ENCODE measurements at places on chromosomes 6 and 20.
A peak's percentile ranks its signal among the peaks of the same experiment; 100 is the strongest.

DNA sequence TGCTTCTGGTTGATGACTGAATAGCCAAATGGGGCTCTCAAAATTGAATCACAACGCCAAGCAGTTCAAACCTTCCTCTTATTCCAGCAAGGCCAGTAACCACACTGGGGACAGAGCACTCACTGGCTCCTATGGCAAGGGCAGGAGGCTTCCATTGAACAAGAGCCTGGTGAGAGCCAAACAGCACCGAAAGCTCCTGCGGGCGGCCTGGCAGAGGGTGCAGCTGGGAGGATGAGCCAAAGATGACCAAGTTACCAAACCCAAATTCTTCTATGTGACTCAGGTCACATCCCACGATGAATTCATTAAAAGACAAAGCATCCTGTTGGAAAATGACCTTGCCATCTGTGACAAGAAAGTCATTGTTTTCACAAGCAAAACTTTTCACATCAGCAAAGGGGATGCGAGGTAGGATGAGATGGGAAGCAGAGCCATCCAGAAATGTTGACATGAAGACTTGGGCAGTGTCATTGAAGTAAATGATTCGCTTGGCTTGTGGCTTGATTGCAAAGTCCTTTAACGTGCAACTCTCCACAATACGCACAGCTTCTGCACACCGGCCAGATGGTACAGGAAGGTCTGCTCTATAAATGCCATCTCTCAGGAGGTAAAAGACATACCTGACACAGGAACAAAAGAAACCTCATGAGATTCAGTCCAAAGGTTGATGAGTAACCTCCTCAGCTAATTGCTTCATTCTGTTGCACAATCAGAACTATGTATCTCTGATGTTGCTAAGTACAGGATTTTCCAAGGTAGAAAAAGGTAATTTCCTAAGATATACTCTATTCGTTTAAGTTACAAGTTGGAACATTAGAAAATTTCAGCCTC lies 36.3 kb downstream of the ROS1 start:
- DNase-seq, result no peak

GRCh38 chr20:44435630-44436335 lies 39.9 kb upstream of the TTPAL start:
- no peak for DNase-seq

GRCh38 chr6:33786736-33787135 lies 2.2 kb downstream of the LEMD2 start:
- DNase-seq, result no peak

GRCh38 chr6:305371-306206 lies 13.3 kb downstream of the DUSP22 start:
- no peak for DNase-seq

GRCh38 chr6:159788753-159789376 lies 537 bp downstream of the TCP1 start:
- peak; percentile 27 for DNase-seq

DNA sequence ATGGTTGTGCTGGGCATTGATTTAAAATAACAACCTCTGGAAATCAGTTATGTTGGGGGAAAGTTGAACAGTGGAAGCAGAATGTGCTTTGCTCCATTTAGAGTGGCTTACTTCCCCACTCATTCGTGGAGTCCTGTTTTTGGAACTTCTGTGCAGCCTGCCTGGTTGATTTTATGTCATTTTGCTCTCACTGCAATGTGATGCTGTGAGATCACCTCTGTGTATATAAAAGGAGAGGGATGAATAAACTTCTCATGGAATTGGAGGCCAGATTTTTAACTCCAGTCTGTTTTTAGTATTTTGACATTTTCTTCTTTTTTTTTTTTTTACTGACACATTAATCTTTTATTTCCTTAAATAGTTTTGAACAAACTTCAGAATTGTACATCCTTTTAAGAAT lies 139.0 kb downstream of the FNDC1 start:
- no peak for DNase-seq

DNA sequence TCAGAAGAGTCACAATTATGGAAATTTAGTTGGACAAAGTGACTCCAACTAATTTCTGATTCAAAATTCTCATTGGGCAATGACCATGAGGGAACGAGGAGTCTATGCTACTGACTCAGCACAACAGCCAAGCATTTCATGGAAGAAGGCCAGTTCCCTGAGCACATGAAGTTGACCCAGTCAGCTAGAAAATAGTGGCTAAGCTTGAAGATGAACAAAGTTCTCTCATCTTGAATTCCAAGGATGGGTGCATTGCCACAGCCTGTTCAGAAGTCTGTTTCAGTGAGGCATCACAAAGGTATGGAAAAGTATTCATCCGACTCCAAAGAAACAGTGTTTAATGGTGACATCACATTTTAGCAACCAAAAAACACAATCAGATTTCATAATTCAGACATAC lies 676.9 kb downstream of the HACE1 start:
- DNase-seq, result no peak

DNA sequence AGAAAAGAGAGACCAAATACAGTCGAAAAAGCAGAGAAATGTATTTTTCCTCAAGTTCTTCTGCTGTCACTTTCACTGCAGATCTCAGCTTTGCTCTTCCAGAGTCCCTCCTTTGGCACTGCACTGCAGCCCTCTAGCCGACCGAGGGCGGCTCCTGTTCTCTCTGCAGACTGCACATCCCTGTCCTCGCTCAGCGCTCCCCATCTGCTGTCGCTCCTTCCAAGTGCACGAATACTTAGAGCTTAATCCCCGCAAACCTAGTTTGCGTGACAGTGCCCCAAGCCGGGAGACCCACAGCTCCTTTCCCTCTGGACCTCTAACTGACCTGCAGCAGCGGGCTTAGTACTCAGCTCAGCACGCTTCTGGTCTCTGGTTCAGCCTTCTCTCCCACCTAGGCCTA lies 15.2 kb downstream of the RPP21 start:
- no peak for DNase-seq

DNA sequence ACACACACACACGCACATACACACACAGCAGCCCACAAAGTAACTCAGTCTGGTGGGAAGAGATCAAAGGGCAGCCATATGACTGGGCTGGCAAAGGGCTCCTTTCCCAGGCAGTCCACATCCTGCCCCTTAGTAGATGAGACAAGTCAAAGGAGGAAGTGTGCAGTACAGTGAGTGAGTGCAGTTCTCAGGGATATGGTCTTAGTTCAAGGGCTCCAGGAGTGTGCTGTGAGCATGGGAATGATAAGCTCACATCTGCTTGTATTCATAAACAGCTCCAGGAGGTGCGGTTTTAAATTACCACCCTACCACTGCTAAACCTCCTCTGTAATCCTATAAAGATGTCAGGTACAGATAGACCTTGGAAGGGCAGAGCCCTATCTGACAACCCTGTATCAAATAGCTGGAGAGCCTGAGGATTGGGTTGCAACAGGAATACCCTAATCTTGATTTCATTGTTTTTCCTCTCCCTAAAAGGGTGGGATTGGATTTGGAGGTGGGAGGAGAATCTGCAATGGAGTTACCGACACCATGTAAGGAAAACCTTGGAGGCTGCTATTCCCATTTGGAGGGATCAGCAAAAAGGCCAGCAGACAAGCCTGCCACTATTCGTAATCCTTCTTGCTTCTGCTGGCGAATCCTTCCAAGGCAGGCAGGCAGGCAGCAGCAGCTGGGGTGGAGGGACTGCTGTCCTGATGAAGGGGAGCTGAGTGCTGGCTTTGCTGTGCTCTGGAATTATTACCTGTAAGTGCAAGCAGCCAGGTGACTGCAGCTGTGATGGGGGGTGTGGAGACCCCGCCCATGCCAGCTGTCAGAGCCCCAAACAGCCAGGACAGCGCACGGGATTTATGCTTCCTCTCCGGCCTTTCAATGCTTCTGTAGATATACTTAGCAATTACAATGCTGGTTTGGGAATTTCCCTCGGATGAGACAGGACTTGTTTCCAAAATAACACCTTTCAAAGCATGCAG lies 342.7 kb downstream of the PRL start:
- DNase-seq, result no peak

DNA sequence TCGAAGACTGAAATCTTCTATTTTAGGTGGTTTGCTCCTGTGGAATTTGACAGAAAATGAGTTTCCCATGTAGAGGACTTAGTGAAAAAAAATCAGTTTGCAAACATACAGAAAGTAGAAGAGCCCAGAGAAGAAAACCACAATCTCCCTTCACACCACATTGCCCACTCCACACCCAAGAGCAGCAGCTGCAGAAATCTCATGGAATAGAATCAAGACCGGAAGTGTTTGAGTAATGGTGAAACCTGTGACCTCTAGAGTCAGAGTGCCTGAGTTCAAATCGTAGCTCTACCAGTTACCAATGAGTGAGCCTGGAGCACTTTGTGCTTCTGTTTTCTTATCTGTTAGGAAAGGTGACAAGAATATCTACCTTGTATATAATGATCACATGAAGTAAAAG lies 4.6 kb downstream of the SIRPG start:
- DNase-seq, result no peak

DNA sequence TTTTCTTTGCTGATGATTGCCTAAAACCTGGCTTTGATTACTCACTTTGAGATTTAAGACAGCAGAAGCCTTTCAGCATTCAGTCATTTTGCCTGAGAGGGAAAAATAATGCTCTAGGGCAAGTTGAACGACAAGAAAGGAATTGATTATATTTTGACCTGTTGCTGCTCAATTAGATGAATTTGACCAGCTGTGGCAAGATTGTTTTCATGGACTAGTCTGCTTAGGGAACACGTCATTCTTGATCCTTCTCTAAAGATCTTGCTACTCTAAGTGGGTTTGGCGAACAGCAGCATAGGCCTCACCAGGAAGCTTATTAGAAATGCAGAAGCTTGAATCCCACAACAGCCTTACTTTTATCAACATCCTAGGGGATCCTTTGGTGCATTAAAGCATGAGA lies 59.7 kb upstream of the PHACTR1 start:
- DNase-seq, result no peak

GRCh38 chr6:125392682-125393081 lies 90.9 kb upstream of the HDDC2 start:
- DNase-seq, result no peak

GRCh38 chr20:22653658-22654642 lies 69.6 kb upstream of the FOXA2 start:
- DNase-seq, result no peak

- no peak for DNase-seq
Observed at GRCh38 chr20:881051-881782, 34.9 kb downstream of the ANGPT4 start.

- DNase-seq, result no peak
Observed at GRCh38 chr20:54184904-54185626, 11.3 kb upstream of the CYP24A1 start.

- DNase-seq, result no peak
Observed at GRCh38 chr6:100353276-100354015, 111.3 kb downstream of the SIM1 start.

- peak; percentile 18 for DNase-seq
Observed at GRCh38 chr6:16712931-16713484, 48.3 kb downstream of the ATXN1 start.

DNA sequence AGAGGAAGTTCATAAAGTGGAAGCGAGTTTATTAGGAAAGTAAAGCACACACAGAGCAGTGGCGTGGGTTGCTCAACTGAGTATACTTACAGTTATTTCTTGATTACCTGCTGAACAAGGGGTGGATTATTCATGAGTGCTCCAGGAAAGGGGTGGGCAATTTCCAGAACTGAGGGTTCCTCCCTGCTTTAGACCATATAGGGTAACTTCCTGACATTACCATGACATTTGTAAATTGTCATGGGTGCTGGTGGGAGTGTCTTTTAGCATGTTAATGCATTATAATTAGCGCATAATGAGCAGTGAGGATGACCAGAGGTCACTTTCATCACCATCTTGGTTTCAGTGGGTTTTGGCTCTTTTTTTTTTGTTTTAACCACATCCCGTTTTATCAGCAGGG lies 29.8 kb downstream of the PDYN start:
- DNase-seq, result no peak

GRCh38 chr20:43681991-43682410 lies 15.1 kb downstream of the MYBL2 start:
- DNase-seq, result peak; percentile 79

GRCh38 chr20:58046311-58046710 lies 182.1 kb downstream of the ANKRD60 start:
- DNase-seq, result no peak

DNA sequence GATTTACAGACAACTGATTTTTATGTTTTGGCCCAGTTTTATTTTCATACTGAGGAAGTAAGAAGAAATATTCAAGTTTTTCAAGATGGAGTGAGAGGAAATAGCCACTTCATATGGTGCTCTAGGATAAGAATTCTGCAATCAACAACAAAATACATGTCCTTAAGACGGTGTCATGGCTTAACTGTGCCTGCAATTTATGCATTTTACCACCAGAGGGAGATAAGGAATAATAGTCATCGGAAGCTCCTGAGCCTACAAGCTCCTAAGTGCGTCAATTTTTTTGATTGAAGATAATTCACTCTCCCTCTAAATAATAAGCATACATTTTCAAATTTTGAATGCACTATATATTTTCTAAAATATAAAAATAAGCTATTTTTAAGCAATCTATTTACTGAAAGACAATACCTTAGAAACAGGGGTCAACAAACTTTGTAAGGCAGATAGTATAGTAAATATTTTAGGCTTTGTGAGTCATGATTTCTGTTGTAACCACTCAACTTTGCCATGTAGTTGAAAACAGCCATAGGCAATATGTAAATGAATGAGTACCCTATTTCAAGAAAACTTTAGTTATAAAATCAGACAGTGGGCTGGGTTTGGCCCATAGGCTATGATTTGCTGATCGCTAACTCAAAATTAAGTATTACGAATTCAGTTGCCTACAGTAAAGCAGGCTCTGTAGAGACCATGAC lies 230.9 kb upstream of the DTNBP1 start:
- peak; percentile 51 for DNase-seq

- no peak for DNase-seq
Observed at GRCh38 chr20:17794400-17794799, 94.6 kb downstream of the BANF2 start.

DNA sequence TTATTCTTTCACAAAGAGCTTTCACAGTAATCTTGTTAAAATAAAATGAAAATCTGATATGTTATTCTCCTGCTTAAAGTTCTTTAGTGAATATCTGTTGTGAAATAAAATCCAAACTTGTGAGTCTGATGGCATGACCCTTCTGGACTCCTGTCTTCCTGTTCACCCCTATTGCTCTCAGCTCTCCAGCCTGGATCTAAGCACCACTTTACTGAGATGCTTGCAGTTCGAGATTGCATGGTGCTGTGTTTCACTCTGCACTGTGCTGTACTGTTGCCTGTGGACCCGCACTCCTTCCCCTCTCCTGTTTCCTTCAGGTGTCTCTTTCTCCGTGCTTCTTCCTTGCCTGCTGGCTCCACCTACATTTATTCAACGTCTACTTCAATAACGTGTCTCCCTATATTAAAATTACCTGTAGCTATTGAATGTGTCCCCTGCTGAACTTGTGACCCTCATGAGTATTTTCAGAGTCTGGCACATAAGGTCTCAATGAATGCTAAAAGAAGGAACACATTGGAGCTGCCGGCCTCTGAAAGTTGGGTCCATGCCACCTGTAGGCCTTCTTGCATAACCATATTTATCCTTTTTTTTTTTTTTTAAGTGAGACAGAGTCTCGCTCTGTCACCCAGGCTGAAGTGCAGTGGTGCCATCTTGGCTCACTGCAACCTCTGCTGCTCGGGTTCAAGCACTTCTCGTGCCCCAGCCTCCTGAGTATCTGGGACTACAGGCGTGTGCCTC lies 100.1 kb downstream of the ARID1B start:
- DNase-seq, result no peak

GRCh38 chr6:112469306-112469705 lies 122.2 kb downstream of the RFPL4B start:
- DNase-seq, result no peak

Measured in germinal center (tissue), 1 donor.